ENCODE measurements at places on chromosomes 11 and 22.

DNA sequence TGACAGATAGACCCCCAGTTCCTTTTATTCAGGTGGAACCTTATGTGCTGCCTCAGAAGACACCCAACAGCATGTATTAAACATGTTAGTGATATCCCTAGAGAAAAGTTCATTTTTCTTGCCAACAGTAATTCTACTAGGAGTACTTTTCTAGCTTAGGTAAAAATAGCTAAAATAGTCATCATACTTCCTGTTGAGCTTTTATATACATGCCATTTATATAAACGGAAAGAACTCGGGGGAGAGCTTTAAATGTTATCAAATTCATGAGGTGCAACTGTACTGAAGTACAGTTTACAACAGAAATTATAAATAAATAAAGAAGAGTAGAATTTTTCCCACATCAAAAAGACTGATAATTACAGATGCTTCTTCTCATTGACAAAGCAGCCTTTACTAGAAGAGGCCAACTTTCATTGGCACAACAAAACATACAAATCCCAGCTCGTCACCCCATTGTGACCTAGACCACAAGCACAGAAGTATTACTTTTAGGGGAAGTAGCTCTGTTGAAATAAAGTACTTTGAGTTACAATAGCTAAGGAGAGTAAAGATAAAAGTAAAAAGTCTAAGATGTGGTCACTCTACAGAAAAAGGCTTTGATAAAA is 59.1 kb upstream of the POU2AF2 start:
- no peak for DNase-seq

DNA sequence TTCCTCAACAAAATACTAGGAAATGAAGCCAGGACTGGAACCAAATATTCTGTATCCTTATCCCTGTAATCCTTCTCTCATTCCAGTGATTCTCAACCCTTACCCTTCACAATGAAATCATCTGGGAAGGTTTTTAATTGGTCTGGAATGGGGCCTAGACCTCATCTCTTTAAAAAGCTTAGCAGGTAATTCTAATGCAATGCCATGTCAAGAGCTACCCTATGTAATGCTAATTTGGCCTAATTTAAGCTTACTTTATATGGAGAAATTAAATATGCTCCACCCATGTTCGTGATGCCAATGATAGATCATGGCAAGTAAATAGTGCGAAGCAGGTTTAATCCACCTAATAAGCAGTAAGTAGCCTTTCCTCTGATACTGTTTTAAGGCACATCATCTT is 101.7 kb downstream of the SGSM3 start:
- no peak for DNase-seq

DNA sequence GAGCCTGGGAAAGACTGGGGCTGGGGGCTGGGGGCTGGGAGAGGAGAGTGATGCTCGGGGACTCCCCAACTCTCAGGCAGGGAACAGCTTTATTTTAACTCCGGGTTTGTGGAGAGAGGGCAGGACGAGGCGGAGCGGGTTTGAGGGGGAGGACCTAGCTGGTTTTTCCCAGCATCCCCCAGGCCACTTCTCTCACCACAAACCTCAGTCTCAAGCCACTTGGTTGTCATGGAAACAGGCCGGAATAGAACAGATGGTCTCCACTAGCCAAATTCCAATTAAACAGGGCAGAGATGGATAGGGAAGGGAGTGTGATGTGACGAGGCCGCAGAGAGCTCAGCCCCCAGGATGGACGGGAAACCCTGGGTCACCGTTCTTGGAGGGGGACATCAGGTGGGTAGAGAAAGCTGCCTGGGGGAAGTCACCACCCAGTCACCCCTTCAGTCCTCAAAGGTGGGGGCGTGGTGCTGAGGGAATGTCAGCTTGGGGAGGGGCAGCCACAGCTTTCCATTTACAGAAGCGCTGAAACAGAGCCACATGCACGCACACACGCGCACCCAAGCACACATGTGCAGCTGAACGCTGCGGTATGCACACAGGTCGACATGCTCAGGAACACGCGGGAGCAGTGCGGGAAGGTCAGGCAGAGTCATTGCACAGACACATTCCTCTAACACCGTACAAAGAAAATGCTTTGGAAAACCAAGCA is 19.2 kb downstream of the NECTIN1 start:
- no peak for DNase-seq

GRCh38 chr11:60119710-60120109 is 31.2 kb downstream of the MS4A2 start:
- DNase-seq = no peak

- DNase-seq = no peak
Measured at GRCh38 chr11:45373506-45374035, 87.4 kb upstream of the SYT13 start.

Measured in stimulated activated CD4-positive, alpha-beta T cell treated with anti-CD3 and anti-CD28 coated beads, TNF-alpha, amount 100 ng/mL, for 24 hours (primary cell).